ENCODE measurements at places on chromosomes 3 and 15.

- no peak for DNase-seq
Observed at GRCh38 chr3:176583956-176584355, 613.3 kb downstream of the TBL1XR1 start.

DNA sequence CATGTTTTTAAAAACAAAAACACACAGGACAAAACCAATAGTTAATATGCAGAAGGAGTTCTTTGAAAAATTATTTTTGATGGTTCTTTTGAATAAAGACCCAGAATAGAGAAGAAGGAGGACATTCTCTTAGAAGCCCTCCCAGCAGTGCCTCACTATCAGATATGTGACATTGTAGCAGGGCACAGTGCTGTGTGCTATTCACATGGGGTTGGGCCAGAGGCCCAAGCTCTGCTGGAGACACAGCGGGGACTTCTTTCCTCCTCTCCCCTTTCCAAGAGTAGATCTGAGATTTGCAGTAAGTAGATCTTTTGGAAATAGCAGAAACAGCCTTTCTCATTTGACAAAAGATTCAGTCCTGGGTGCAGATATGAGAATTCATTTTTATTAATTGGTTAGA, 6.3 kb downstream of the GYG1 start:
- DNase-seq = no peak

DNA sequence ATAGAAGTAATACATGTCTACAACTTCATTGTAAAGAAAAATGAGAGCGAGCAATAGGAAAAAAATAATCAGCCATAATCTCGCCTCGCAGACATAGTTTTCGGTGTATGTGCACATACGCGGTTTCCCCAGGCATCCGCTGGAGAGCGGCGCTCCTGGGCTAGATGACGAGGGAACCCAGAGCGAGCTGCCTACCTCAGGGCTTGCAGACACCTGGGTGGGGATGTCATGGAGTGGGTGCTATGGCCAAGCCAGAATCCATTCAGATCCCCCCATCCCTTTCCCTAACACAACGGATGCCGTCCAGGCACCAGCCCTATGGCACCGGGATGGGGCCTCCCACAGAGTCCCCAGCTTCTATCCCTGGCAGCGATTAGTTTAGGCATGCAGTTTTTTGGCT, 4.5 kb upstream of the CFAP100 start:
- DNase-seq = no peak

GRCh38 chr3:114378760-114379159, 84.9 kb downstream of the TIGIT start:
- no peak for DNase-seq

- DNase-seq = no peak
Observed at GRCh38 chr3:13571831-13572750, 23.2 kb downstream of the FBLN2 start.

DNA sequence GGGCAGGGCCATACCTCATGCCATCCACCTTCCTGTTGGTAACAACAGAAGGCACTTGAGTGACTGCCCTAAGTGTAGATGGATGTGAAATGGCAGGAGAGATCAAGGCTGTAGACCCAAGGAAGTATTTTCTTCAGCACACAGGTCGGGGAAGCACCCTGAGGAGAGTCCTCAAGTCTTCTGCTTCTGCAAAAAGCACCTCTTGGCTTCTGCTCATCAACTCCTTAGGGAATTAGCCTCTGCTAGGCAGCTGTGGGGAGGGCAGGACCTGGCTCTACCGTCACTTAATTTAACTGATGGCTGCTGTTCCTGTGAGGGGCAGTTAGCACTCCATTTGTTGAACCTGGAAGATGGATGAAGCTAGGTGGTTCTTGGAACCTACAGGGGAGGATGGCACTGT, 6.9 kb upstream of the CACNA2D2 start:
- no peak for DNase-seq

GRCh38 chr15:86661580-86661979, 581.9 kb downstream of the AGBL1 start:
- DNase-seq = no peak

DNA sequence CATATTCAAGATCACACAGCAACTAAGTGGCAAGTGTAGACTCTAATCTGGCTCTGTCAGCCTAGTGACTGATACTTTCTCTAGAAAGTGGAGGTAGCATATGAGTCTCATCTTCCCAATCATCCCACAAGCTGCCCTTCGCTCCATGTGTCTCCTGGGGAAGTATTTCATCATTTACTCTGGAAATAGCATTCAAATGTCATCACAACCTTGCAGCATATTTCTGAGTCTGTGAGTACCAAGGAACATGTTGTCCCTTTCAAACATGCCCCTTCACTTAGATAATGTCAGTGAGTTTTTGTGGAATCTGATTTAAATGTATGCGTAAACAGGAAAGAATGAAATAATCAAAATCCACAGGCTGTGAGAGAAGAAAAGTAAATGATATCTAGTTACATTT, 322.9 kb downstream of the SLC9A9 start:
- DNase-seq = no peak

- DNase-seq = peak; percentile 20
Observed at GRCh38 chr3:4674216-4674615, 181.1 kb downstream of the ITPR1 start.

GRCh38 chr3:13700889-13701288, 152.0 kb downstream of the FBLN2 start:
- no peak for DNase-seq

GRCh38 chr3:196558476-196558875, 9.9 kb downstream of the WDR53 start:
- DNase-seq = no peak

GRCh38 chr15:69439623-69440022, 13.0 kb upstream of the RPLP1 start:
- DNase-seq = no peak

- DNase-seq = no peak
Observed at GRCh38 chr3:48962939-48963338, 27.1 kb upstream of the P4HTM start.

DNA sequence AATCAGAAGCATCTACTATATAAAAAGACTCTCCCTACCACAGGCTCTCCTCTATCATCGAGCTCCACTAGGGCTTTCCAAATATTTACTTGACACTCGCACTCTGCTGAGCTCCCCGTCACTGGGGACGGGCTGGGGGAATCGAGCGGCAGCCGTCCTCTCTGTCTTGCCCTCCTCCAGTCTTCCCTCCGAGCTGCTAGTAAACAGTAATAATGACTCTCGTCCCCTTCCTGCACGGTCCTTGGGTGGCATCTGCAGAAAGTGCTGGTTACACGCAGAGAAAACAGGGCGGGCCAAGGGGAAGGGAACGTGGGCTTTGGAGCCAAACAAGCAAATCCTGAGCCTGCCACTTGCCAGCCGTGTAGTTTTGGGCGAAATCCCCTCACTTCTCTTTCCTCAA, 96.6 kb downstream of the LRIG1 start:
- DNase-seq = no peak

- DNase-seq = peak; percentile 70
Observed at GRCh38 chr15:85649372-85649771, 145.4 kb downstream of the KLHL25 start.

DNA sequence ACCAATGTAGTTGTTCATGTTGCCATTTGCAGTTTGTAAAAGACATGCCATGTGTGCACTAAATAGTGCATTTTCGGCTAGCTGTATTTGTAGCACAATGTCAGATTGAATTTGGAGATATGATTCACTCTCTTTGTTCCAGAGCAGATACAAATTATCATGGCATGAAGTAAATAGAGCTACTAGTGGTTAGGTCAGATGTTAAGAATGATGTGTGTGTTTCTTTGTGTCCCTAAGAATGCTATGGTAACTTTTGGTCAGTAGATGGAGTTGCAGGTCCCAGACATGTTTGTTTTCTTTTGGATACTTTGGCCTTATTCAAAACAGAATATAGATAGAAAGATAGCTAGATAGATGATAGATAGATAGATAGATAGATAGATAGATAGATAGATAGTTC, 595.8 kb downstream of the NLGN1 start:
- DNase-seq = peak; percentile 68
